ENCODE measurements at places on chromosomes 4 and X.

GRCh38 chr4:62191451-62192240, 991.5 kb downstream of the ADGRL3 start:
- no peak for DNase-seq

- DNase-seq = peak; percentile 7
Measured at GRCh38 chrX:38985375-38985774, 184.1 kb downstream of the MID1IP1 start.

GRCh38 chr4:94534401-94535312, 82.9 kb downstream of the PDLIM5 start:
- no peak for DNase-seq

DNA sequence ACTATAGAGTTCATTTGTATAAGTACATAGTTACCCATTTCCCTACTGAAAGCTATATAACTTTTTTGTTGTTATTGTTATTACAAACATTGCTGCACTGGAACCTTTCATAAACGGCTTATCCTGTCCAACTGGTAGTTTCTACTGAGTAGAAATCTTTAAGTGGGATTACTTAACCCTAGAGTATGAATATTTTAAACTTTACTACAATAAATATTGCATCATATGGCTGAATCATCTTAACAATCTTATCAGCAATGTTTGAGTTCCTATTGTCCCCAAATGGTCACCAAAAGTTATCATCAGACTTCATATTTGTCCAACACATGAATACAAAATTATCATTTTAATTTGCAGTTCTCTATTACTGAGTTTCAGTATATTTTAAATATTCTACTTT, 40.5 kb downstream of the LCORL start:
- DNase-seq = no peak

GRCh38 chr4:122824616-122825015, 2.0 kb upstream of the FGF2 start:
- no peak for DNase-seq

- no peak for DNase-seq
Measured at GRCh38 chrX:40366661-40367060, 214.1 kb upstream of the ATP6AP2 start.
